Esophagus muscularis mucosa (tissue), 4 donors: ENCODE measurements at places on chromosomes 3 and 15. TPM values are rescaled to one million over a fixed set of nuclear protein-coding genes. Genes with fewer than 3 reads are reported as not detected.

Gene MGA
- total RNA-seq = 39.4 TPM

Gene RTP4
- 0.71 TPM for total RNA-seq

Gene MAP1A
- 30.0 TPM for total RNA-seq

Gene PRRT3
- total RNA-seq = 2.3 TPM

Gene RPL4
- total RNA-seq = 4,577 TPM

Gene ZNF385D
- total RNA-seq = 8.1 TPM

Gene ETFA
- 128 TPM for total RNA-seq

Gene RBP2
- total RNA-seq = not detected

Gene SKOR1
- total RNA-seq = 0.99 TPM

Gene LMAN1L
- not detected for total RNA-seq

Gene KCNAB1
- 5.9 TPM for total RNA-seq

DNA sequence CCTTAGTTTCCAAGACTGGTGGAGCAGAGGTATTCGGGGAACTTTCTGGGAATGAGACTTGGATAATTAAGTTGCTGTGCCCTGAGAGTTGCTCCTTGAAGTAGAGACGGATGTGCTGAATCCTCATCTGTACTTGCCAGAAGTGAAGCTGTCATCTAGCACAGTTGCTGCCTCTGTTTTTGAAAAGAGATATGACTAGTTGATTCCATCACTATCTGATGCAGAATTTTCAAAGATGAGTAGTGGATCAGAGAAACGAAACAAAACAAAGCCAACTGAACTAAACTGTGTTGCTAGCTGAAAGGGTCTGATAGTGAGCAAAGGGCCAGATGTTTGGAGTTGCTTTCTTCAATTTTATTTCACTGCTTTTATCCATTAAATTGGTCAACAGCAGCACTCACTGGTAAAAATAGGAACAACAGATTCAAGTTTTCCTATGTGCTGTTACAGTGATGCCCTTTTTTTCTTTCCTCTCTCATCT, 52.7 kb downstream of the MITF start:
- no peak for DNase-seq

DNA sequence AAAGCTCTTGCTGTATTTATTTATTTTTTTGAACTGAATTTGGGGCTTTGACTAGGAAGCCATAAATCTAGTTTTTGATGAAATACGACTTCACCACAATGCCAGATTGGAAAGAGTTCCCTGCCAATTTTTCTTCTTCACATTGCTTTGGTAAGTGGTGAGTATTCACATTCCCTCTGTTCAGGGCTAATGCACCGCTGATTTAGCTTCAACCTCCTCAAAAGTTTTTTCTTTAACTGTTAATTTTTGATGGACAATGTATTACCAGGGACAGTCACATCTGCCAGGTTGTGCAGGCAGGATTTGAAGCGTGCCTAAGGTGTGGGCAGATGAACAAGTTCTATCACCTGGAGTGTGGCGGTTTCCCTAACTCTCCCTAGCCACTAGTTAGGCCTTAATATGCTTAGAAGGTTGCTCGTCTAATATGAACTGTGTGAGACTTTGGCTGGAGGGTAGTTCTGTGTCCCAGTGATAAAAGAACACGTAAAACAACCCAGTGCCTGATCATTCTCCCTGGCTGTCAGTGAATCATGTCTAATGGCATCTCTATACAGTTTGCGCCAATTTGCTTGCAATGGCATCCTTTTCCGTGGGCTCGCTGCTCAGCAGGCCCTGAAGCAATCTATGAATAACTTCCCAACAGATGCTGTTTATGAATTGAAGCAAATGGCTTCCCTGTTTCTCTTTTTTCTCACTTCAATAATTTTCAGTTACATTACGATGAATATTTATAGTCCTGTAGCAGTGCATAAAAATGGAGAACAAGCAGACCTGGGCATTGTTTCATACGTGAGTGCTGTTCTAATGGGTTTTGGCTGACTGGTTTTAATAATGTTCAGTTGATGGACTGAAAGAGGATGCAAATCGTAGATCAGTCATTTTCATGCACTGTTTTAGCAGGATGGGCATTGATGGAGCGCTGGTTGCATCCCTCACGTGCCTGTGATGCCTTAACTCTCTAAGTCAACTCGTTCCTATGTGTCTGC, 243.2 kb upstream of the SUCLG2 start:
- no peak for DNase-seq

- no peak for DNase-seq
These were observed 53.5 kb upstream of the WNT5A start for GRCh38 chr3:55540579-55540978.

GRCh38 chr3:132721479-132722164, 587 bp downstream of the NPHP3 start:
- no peak for DNase-seq

DNA sequence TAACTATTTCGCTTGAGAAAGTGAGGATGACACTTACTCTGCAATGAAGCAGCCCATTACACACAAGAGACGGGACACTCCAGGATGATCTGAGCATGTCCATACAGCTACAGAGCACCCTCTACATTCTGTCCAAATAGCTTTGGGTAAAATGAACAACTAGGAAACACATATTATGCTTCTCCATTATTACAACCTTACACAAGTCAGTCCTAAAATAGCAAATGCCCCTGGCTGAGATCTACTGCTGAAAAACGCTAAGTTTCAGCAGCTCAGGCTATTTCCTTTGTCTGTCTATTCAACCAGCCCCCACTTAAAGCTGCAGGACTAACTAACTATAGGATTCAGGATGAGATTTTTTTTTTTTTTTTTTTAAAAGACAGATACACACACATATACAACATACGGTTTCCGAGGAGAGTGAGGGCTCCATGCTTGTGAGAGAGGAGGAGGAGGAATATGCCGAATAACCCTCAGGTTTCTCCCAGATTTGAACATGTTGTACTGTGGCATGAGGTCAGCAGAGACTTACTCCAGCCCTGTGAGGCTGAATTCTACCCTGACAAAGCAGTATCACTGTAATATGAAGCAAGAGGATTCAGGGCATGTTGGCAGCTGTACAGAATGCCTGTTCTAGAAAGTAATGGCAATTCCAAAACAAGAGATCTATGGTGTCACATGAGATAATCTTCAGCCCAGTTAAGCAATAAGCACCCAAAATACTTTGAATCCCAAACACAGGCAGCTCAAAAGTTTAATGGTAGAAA, 117.3 kb upstream of the PLXND1 start:
- no peak for DNase-seq

DNA sequence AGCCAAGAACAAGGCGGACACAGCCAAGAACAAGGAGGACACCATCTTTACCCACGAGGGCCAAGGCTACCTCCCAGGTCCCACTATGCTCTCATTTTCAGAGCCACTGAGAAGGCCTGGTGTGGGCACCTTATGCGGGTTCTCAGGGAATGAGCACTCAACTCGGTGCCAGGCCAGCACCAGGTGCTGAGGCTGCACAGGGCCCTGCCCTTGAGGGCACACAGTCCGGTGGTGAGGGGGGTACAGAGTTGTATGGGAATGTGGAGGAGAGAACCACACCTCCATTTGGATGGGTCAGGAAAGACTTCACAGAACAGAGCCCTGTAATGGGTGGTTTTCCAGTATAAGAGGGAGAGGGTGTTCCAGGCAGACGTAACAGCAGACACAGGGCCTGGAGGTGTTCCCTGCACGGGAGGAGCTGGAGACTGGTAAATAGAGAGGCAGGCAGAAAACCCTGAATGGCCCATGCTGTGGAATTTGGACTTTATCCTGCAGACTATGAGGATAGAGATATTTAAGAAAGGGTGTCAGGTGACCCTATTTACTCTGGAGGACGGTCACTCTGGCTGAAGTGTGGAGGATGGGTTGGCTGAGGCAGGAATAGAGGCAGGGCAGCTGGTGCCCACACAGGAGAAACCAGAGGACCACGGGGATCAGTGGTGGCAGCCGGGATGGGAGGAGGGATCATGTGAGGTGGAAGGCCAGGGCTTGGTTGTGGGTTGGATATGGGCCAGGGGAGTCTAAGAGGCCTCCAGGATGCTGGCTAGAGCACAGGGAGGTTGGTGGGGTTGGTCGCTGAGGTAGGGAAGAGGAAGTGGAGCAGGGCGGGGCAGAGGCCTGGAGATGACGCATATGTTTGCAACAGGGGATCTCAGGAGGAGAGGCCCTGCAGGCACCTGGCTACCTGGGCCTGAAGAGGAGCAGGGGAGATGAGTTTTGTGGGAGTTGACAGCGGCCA, 34.6 kb downstream of the CRABP1 start:
- no peak for DNase-seq

DNA sequence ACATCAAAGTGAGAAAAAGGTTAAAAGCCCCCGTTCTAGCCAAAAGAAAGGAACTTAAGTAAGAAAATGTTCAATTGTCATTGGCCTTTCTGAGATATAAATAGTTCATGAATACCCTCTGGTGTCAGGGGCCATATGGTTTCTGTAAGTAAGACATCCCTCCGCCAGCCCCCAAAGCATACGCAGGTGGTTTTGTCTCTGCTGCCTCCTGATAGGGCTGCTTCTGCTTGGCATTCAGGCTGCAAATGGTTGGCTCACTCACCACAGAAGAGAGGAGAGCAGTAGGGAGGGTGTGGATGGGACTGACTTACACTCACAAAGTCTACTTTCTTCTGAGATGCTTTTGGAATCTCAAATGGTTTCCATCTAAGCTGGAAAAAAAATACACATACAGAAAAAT, 29.8 kb downstream of the HGD start:
- no peak for DNase-seq

DNA sequence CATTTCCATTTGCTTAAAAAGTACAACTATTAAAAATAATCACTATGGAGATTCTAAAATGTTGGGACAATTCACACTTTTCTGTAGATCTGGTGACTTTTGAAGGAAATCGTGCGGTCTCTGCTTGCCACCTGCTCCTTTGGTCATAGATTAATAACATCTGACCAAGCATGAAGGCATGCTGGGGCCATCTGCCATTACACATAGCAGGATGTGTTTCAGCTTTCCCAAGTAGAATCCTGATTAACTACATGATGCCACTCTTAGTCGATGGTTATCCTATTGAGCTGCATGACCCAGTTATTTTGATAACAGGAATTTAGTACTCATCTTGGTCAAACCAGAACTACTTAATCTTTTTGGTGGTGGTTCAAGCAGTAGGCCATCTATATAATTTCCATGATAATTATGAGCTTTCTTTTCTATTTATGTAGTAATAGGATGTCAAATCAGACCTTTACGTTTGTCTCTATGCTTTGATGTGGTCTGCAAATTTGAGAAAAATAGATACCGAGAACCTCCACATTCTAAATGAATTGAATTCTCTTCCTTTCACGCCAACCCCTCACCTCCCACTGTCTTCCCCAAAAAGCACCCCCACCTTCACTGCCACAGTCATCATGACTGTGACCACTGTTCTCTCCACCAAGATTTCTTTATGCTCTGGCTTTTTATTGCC, 158.1 kb downstream of the DIPK2A start:
- DNase-seq = no peak

DNA sequence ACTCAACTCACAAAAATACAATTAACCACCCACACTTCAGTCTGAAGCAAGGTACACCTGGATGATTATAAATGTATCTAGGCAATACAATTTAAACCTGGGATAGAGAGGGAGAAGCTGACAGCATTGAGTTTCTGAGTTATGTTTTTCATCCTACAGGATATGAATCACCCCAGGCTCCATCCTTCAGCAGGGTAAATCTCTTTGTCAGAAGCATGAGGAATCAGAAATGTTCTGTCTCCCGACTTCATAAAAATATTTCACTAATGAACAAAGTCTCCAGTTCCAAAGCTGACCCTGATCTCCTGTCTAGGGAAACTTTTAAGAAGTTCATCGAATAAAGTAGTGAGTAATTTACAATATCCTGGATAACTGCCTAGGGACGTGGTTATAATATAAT, 25.5 kb upstream of the FRMD4B start:
- no peak for DNase-seq

DNA sequence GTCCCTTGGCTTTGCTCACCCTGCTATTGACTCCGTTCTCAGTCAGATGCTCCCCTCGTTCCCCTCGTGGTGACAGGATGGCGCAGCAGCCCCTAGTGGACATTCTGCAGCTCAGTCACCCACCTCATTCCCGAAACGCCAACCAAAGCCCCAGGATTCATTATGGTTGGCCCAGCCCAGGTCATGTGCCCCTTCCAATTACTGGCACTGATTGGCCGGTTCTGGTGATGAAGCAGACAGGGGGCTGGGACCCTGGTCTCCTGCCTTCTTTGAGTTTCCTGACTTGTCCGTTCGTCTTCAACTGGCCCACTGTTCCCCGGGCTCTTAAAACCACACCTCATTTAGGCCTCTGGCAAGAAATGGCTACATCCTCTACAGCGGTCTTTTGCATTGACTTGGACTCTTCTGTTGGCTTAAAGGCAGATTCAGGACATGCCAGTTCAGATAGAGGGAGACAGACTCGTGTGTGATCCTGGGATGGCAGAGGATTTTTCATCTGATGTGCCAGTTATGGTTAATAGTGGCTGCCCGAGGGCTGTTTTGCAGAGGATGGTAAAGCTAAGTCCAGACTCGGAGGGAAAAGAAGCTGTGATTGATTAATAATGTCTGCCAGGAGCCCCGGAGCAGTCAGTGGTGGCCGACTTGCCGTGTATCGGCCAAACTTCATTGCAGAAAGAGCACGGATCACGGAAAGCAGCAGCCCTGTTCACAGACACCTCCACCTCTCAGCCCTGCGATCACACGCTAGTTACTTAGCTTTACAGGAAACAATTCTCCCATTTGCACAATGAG, 37.8 kb downstream of the LSM3 start:
- no peak for DNase-seq

GRCh38 chr15:85972805-85973540, 106.7 kb upstream of the AGBL1 start:
- no peak for DNase-seq

- DNase-seq = no peak
These were observed 104.3 kb downstream of the PPM1L start for GRCh38 chr3:160860346-160860745.

DNA sequence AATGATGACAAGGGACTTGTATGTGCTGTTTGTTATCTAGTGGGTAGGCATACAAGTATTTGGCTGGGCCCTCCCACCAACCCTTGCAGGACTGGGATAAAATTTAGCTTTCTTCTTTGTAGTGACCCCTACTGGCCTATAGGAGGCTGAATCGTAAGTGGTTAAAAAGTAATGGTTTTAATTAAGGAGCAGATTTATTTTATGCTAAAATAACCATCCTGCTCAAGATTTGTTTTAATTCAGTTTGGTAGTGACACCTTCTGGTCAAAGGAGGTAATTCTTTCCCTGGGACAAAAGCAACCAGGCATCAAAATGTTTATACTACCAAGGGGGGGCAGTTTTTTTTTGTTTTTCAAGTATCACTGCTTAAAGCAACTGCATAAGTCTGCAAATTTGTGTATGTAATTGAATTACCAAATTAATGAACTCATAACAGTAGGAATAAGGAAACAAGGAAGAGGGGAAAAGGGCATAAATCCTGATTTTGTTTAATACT, 70.7 kb downstream of the TOP2B start:
- no peak for DNase-seq

DNA sequence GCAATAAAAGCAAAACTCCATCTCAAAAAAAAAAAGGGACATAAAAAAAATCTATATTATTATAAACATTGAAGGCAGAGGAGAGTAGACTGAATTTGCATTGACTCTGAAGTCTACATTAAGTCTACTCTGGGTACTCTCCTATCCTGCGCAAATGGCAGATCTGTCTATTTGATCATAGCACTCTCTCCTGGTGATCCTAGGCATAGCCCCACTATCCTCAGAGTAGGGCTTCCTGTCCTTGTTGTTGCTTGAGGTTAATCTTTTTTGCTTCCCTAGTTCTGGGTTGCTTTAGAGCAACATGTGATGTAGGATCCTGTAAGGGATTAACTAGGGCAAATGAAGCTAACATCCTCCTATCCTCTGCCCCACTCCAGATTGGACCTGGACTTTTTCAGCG, 82.1 kb upstream of the LRRFIP2 start:
- DNase-seq = no peak

GRCh38 chr3:74515451-74515850, 99.0 kb downstream of the CNTN3 start:
- DNase-seq = no peak

- DNase-seq = no peak
These were observed 1.5 kb downstream of the MEGF11 start for GRCh38 chr15:66251790-66252684.
